Stimulated activated CD4-positive, alpha-beta T cell treated with anti-CD3 and anti-CD28 coated beads, Interleukin-4, amount 100 ng/mL, for 1 hour (primary cell): ENCODE measurements at places on chromosomes 2 and 18.
A peak's percentile ranks its signal among the peaks of the same experiment; 100 is the strongest.

- no peak for DNase-seq
Observed at GRCh38 chr2:207905546-207905945, 119.8 kb downstream of the PLEKHM3 start.

GRCh38 chr18:434410-434809 lies 66.1 kb downstream of the COLEC12 start:
- DNase-seq, result no peak

DNA sequence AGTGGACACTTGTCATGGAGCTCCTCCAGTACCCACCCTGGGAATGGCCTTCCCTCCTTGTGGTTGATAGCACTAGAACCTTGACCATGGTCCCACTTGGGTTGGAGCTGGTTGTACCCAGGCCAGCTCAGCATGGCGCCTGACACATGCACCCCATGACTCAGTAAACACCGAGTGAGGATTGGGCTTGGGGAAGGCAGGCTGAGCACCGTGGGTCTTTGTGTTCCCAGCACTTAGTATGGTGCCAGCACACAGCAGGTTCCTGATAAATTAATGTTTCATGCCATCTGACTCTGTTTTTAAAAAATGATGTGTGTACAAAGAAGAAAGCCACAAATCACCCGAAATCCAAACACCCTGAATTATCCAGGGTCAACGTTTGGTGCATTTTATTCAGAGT lies 69.8 kb downstream of the CIB4 start:
- DNase-seq, result no peak

- DNase-seq, result peak; percentile 15
Observed at GRCh38 chr18:79200546-79201268, 131.5 kb downstream of the ATP9B start.

DNA sequence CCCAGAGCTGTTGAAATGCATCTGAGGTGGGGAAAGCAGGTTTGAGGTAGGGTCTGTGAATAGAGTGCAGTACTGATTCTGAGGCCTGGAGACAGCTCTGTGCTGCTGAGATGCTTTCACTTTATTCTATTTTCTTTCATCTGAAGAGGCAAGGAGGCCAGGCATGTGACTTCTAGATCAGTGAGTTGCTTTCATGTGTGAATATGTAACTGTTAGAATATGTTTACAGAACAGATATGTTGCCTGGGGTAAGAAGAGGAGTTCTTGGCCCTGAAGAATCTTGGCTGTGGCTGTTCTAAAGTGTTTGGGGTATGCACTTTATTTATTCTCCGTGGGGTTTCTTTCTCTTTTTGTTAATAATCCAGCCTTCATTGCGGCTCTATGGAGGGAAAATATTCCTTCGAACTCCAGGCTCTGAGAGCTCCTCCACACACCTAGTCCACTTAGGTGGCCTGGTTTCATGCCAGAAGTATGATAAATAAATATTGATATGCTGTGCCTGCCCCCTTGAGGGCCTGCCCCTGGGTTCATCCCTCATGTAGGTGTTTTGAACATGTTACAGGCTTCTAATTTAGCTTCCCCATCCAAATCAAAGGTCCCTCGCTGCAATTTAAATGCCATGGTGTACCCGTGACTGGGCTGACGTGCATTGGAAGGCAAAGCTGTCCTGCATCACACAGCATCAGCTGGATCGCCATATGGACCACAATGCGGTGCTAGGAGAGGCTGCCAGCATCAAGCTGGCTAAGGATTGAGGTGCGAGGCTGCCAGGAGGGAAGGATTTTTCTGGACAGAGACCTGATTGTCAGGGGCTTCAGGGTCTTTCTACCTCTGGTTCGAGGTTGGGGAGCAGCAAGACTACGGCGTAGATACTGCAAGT lies 102.9 kb downstream of the PRKCE start:
- no peak for DNase-seq
